ENCODE measurements at places on chromosomes 1 and 21.

DNA sequence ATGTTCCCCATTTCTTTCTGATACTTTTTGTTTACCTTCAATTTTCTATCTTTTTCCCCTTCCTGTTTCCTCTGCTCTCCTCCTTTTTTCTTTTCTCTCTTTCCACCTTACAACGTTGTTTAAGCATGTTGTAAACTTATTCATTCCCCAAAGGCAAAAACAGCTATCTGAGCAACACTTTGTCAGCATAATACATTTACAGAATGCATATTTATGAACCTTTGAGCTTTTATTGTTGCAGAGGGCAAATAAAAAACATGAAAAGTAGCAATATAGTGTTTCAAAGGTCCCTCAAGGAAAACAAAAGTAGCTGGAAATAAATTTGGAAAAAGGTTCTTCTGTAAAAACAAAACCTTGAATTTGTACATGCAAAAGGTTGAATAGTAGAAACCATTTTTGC is 169.5 kb downstream of the ATP6V1G3 start:
- DNase-seq = no peak

- DNase-seq = no peak
These were observed 540 bp downstream of the CD55 start for GRCh38 chr1:207321790-207322645.

DNA sequence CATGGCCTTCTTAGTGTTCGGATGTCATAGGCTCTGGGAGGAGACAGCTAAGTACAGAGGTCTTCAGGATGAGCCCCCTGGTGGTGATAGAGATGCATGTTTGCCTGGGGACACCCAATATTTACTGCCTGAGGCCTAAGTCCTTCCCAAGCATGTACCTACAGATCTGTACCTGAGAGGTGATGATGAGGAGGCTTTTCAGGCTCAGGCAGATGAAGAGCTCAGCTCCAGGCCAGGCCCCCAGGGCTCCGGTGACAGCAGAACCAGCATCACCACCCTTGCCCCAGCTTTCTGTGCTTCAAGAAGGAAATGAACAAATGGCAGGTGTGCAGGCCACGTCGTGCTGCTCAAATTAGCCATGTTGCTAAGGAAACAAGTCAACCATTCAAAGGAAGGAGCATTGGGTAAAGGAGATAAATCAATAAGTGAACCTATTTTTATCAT is 21.1 kb downstream of the CACNA1E start:
- DNase-seq = peak; percentile 38

- no peak for DNase-seq
These were observed 19.5 kb upstream of the PSMB2 start for GRCh38 chr1:35660581-35661473.

- no peak for DNase-seq
These were observed 4.9 kb upstream of the KIF14 start for GRCh38 chr1:200625381-200625824.

- DNase-seq = no peak
These were observed 8.2 kb upstream of the MIXL1 start for GRCh38 chr1:226215239-226215638.

GRCh38 chr1:179327679-179328078 is 34.1 kb downstream of the SOAT1 start:
- DNase-seq = no peak

- no peak for DNase-seq
These were observed 10.2 kb upstream of the FCRL5 start for GRCh38 chr1:157562515-157562914.

GRCh38 chr1:154429118-154429517 is 24.0 kb downstream of the IL6R start:
- no peak for DNase-seq

- DNase-seq = no peak
These were observed 43.2 kb upstream of the BACE2 start for GRCh38 chr21:41124641-41125201.

GRCh38 chr1:69567652-69568420 is at the start of gene LRRC7:
Gene LRRC7 (plus strand): TSS chr1:69567922. CDS start chr1:69568640, 718 bp downstream.
- peak; percentile 4 for DNase-seq

DNA sequence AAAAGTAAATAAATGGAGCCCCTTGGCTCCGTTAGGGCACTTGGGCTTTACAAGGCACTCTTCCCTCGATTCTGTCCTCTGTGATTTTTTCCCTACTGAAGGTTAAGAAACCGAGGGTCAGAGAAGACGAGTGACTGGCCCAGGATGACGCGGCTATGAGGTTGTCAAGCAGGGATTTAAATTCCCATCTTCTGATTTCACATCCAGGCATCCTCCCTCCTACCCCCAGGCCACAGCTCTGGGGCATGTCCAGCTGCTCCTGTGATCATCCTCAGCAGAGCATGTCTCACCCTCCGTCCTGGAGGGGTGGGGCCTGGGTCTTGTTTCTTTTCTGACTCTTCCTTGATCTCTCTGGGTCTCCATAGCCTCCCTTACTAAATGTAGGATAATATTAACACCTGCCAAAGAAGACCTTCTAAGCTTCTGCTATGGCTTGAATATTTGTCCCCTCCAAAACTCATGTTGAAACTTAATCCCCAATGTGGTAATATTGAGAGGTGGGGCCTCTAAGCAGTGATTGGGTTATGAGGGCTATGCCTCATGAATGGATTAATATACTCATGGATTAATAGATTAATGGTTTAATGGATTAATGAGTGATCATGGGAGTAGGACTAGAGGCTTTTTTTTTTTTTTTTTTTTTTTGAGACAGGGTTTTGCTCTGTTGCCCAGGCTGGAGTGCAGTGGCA is 4.6 kb downstream of the CRYBG2 start:
- no peak for DNase-seq

DNA sequence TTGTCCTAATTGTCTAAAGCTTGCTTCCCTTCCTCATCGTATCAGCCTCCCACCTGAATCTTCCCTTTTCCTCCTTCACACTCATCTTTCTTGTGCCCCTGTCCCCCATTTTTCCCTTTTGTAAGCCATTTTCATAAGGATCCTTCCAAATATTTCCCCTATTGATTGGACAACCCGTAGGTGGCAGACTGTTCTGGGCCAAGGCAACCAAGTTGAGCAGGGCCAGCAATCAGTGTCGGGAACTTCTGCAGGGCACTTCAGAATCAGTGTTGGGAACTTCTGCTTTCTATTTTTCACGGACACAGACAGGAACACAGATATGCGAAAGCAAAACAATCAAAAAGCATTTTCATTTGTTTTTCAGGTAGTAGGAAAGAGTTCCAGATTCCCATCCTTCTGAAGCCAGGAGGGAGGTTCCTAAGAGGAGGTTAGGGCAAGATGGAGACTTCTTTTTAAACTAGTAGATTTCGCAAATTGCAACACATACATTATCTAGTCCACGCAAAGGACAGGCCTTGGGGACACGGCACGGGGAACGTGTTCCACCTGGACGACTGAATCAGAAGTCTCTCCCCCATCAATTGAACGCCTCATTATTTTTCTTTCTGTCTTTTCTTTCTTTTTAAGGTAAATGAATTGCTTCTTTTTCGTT is 691 bp upstream of the MPZL1 start:
- no peak for DNase-seq

DNA sequence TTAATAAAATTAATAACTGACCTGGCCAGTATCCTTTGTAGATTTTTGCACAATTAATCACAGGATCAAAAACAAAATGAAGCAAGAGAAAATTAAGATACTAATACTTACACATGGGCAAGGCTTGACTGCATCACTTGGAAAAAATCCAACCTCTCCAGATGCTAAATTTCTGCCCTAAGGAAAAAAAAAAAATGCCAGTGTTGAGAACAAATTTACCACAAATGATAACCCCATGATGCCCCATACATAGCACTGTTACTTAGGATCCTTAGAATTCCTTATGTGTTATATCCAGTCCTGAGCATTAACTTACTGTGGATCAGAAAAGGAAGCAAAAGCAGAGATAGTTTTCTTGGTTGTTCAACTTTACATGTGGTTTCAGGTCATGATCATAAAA is 347.5 kb downstream of the VAV3 start:
- DNase-seq = no peak

DNA sequence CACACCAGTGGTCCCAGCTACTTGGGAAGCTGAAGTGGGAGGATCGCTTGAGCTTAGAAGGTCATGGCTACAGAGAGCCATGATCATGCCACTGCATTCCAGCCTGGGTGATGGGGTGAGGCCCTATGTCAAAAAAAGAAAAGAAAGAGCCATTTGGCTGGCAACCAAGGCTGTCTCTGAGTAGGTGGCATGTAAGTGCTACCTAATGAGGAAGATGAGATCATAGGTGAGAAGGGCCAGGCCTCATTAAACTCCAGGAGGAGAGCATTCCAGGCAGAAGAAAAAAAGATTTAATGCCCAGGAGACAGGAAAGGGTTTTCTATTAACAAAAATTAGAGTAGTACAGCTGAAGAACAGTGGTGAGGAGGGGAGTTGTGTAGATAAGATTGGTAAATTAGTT is 103.4 kb upstream of the ZNF678 start:
- DNase-seq = no peak

DNA sequence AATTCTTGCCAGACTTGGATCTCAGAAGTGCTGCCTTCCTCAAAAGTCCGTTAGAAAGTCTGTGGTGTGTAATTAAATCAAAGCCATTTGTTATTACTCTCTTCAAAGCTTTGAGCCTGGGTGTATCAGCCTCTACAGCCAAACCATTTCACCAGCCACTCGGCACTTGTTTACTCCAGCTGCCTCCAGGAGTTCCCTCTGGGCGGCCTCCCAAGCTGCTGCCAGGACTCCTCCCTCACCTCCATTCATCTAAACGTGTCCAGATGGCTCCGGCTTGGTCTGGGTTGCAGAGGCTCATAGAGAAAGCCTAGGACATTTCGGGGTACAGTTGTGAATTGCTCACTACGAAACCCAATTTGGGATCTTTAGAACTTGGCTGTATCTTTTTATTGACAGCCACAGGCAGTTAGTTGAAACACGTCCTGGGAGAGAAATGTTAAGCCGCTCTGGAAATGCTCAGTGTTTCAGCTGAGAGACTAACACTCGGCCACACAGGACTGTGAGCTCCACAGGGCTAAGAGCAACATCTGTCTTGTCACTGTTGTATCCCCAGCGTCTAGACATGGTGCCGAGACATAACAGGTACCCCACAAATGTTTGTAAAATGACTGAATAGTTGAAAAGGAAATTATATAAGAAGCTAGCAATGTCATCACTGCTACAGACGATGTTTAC is 116.9 kb upstream of the NGF start:
- no peak for DNase-seq

DNA sequence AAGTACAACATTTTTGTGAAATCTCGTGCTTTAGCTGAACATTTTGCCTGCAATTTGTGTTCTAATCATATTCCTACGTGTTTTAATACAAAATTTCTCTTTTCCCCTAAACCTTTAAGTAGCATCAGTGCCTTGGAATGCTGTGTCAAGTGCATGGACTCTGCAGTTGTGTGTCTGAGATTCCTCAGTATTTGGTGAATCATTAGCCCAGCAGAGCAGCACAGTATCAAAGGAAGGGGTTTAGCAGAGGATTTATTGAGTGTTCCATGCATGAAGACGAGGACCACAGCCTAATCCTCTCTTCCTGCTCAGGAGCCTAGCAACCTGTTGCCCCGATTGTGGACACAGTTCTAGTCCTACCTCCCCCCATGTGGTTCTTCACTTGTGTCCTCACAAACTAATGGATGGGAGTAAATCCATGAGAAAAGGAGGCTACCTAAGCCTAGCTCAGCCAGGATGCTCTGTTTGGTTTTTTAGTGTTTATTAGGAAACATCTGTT is 29.3 kb upstream of the PCP4 start:
- DNase-seq = no peak

GRCh38 chr1:11134898-11135266 is 35.2 kb upstream of the EXOSC10 start:
- DNase-seq = no peak

GRCh38 chr1:184826001-184826400 is 71.3 kb upstream of the EDEM3 start:
- DNase-seq = no peak

DNA sequence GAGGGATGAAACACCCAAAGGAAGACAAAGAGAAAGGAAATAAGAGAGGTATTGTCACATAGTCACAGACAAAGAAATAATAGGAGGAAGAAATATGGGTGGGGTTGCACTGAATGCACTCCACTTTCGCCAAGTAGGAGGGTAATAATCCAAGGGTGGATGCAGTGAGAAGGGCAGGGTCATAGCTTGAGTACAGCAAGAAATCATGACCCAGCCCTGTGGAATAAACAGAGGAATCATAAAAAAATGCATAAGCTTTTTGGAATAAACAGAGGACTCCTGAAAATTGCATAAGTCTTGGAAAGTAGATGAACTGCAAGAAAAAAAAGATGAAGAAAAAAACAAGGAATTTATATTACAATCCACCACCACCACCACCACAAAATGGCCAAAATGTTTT is 53.1 kb upstream of the CD55 start:
- no peak for DNase-seq

DNA sequence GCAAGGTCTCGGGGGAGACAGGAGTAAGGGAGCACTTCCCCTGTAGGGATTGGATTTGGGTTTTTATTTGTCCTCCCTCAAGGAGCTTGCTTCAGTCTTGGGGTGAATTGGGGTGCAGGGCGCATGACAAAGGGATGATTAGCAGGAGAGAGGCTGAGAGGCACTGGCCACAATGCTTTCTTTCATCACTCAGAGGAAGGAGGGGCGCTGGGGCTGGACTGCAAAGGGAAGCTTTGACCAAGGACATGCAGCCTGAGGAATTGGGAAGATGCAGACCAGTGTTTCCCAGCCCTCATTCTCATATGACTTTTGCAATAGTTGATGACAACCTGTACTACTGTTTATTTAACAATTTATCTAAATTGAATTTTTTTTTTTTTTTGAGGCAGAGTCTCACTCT is 34.1 kb upstream of the PDPN start:
- no peak for DNase-seq

- peak; percentile 28 for DNase-seq
These were observed at the start of gene CD1D for GRCh38 chr1:158180741-158181576. Gene CD1D (plus strand): TSS chr1:158180895. CDS start chr1:158181102, 207 bp downstream.

DNA sequence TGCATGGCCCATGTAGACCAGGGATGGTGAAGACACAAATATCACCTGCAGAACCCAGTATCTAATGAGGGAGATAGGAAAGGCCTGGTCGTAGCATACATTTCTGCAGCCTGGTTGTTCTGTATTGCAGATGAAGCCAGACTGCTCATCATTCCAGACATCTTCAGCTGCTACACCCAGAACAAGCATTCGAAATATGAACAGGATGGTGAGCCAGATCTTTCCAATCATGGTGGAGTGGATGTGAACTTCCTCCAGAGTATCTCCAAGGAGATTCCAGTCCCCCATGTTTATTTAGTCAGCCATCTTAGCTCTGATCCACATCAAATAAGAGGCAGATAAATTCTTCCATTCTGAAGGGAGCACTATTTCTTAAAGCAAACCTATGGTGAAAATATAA is 2.7 kb upstream of the MYCBP start:
- DNase-seq = no peak

GRCh38 chr1:230744382-230744781 is 2.8 kb upstream of the CAPN9 start:
- no peak for DNase-seq

DNA sequence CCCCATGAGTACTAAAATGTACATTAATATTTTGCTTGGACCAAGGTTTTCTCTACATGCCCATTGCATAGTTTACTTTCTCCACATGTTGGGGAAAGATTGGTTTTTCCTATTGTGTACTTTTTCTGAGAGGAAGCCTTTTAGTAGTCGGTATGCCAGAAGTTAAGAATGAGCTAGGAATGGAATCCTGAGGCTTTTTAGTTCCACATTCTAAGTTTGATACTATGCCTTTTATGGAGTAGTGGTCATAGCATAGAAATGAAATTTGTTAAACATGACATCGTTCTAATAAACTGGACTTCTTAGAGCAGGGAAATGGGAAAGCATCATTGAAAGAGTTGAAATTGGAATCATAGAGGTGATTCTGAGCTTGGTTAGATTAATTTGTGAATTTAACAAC is 64.3 kb downstream of the BCL9 start:
- DNase-seq = no peak

- no peak for DNase-seq
These were observed 13.4 kb downstream of the SPOCD1 start for GRCh38 chr1:31802190-31803150.

GRCh38 chr1:167432780-167433179 is 85.5 kb downstream of the CD247 start:
- DNase-seq = no peak

Measured in stimulated activated CD4-positive, alpha-beta T cell treated with anti-CD3 and anti-CD28 coated beads, Interleukin-15, amount 100 ng/mL, for 24 hours (primary cell).